ENCODE measurements at places on chromosomes 16 and 17.

GRCh38 chr16:66335704-66336329, 30.7 kb upstream of the CDH5 start:
- DNase-seq: no peak

DNA sequence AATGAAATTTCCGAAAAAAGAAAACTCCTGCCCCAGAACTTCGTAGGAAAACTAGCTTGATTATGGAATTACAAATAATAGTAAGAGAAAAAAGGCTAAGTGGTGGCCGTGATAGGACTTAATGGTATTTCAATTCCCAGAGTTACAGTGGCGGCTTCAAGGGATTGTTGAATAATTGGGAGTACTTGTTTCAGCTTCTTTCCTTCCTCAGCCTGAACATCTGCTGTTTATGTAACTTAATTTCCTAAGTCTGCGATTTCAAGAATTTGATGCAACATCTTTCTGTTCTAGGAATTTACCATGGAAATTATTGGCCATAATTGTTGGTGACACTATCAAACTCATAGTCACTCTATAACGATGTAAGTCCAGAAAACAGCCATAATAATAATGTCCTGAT, 684 bp upstream of the APPBP2 start:
- no peak for DNase-seq

DNA sequence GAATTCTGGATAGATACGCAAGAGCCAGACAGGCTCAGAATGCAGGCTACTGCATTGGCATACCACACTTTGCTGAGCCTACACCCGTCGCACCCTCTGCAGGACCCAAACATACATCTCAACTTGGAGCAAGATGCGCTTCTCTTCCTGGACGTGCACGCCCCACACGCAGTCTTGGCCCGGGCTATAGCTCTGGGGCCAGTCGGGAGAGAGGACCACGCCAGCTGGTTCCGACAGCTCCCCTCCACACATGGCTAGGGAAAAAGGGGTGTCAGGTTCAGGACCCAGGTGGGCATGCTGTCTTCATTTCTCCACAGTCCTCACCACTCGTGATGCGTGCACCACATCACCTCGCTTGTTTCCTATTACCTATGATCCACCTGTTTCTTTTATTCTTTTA, 15.1 kb upstream of the CDIPT start:
- DNase-seq: no peak

- DNase-seq: no peak
These were observed 1.7 kb downstream of the RPH3AL start for GRCh38 chr17:350706-351448.

DNA sequence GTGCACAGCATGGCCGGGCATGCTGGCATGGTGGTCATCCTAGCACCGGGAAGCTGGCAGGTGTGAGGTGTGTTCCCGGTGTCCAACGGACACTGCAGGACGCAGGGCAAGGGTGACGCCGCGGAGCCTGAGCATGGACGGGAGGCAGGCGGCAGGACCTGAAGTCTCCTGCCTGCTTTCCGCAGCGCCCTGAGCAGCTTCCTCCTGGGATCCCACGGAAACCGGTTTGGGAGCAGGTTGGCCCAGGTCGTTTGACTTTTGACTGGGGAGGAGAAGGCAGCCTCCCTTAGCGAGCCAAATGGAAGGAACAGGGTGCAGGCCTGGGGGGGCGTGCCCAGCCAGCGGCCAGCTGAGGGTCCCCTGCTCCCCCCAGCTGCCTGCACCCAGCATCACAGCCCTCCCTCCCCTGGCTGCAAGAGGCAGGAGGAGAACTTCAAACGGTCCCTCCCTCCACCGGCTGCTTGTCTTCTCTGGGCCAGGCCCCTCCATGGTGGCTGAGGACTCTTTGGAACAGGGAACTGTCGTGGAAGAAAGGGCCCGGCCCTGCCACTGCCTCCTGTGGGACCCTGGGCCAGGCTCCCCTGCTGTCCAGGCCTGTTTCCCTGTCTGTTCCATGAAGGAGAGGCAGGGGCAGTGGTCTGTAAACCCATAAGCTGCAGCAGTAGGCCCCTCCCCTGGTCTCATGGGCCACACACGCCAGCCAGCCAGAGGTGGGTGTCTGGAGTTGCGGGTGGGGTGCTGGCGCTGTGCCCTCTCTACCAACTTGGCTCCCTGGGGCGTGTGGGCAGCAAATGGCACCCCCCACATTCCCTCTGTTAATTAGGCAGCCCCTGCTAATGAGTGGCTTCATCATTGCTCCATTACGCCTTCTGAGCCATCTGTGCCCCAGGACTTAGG, 7.8 kb upstream of the ADGRG1 start:
- no peak for DNase-seq

DNA sequence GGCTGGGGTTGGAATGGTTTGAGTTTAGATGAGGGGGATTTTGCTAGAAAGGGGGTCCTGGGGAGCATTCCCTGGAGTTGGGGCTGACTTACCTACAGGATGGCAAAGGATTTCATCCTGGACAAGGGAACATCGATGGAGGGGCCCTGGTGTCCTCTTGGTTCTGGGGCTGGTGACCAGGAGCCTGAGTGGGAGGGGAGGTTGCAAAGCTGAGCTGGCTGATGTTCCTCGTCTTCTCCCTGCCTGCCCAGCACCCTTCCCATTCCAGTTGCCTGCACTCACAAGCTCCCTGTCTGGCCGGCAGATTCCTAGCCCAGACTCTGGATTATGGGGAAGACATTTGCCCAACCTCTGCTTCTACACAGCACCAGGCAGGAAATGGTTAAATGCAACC, 37.2 kb downstream of the ITGAE start:
- no peak for DNase-seq
